ENCODE measurements at places on chromosomes 1 and 21. TPM values are rescaled to one million over a fixed set of nuclear protein-coding genes. Genes with fewer than 3 reads are reported as not detected.

ADGRL2 gene
- total RNA-seq = 191 TPM

MACO1 gene
- total RNA-seq = 25.8 TPM

MECR gene
- 27.4 TPM for total RNA-seq

SERTAD4 gene
- total RNA-seq = 3.3 TPM

LYPD8 gene
- total RNA-seq = not detected

LCE7A gene
- not detected for total RNA-seq

All from vein endothelial cell (primary cell).